ENCODE measurements at places on chromosomes 7 and 10.

DNA sequence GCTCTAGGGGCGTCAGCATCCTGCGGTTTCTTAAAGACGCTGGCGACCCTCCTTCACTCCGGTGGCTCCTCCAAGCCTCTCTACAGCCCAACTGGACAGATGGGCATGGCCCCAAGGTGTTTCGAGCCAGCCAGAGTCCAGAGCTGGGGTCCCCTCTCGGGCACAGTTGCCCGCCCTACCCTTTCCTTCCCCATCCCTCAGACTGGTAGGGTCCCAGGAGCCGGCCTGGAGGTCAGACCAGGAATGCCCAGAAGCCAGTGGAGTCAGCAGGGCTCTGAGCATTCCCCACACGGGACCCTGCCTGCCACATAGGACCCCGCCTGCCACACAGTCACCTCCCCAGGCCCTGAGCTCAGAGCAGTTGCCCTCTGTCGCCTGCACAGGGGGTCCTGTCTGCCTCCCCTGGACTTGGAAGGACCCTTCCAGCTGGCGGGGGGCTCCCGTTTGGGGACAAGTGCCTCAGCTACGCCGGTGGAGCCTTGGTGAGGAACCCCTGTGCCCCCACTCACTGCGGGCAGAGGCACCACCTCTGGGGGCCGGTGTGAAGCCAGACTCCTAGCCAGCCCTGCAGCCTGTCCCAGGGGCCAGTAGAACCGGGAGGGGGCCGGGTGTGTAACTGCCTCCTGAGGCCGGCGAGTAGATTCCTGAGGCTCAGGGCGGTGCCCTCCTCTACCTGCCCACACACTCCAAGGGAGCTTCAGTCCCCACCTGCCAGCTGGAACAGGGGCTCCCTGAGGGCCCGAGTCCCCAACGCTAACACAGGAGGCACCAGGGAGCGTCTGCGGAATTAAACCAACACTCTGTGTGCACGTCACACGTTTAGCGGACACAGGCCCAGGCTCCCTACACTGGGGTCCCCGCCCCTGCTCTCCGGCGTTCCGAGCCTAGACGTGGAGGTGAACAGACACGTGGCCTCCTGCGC is 19.4 kb upstream of the PDGFA start:
- DNase-seq = no peak

DNA sequence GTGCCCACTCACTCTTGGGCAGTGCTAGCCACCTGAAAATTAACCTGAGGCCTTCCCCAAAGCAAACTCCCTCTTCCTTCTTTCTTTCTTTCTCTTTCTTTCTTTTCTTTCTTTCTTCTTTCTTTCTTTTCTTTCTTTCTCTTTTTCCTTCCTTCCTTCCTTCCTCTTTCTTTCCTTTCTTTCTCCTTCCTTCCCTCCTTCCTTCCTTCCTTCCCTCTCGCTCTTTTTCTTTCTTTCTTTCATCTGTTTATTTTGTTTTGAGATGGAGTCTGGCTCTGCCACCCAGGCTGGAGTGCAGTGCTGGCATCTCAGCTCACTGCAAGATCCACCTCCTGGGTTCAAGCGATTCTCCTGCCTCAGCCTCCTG is 17.0 kb upstream of the KPNA7 start:
- no peak for DNase-seq

- no peak for DNase-seq
Measured at GRCh38 chr7:5278766-5279165, 4.0 kb upstream of the SLC29A4 start.

- no peak for DNase-seq
Measured at GRCh38 chr10:124996127-124996853, 54.4 kb downstream of the ZRANB1 start.

Data from stimulated activated CD8-positive, alpha-beta memory T cell treated with anti-CD3 and anti-CD28 coated beads, Interleukin-15, amount 100 ng/mL, for 24 hours (primary cell).